ENCODE measurements at places on chromosomes 6 and 20.

DNA sequence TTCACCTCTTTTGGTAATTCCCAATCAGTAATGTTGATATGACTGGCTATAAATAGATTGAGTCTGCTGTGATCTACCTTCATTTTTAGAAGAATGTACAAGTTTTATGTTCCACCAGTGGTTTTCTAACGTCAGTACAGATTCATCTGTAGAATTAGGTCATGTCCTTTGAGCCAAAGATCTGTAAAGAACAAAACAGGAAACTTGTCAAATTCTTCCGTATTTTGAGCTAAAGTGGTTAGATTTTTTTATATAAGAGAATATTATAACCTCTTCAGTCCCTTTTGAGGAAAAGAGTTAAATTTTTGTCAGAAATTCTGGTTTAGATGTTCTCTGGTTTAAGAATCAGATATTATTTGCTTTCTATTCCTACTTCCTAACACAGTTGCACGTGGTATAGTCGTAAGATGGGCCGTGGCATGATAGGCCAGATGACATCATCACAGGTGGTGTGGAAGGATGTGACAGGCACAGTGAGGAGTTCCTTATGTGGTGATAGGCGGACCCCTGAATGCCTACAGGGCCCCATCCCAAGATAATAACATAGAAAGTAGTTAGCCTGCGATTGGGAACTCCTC lies 62.3 kb downstream of the SNX9 start:
- no peak for DNase-seq

- DNase-seq = peak; percentile 65
Measured at GRCh38 chr20:58150772-58151171, 77.7 kb downstream of the ANKRD60 start.

GRCh38 chr20:38017959-38018358 lies 15.3 kb downstream of the TTI1 start:
- no peak for DNase-seq

DNA sequence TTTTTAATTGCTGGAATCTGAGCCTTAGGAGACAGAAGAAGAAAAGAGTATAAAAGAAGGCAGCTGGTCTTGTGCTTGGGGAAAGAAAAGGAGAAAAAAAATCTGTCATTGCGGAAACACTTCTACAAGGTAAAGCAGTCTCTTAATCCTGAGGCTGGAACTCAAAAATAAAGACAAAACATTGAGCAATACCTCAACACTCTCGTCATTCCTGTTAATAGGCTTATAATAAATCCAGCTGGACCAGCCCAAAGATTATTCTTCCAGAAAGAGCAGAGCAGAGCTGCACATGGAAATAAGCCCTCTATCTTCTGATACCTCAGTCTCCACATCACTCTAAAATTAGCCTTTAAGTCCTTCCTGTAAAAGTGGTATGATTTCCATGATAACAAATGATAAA lies 62.0 kb upstream of the HIVEP1 start:
- no peak for DNase-seq

GRCh38 chr6:157456524-157456829 lies 75.5 kb downstream of the ZDHHC14 start:
- no peak for DNase-seq

GRCh38 chr20:31740208-31740607 lies 1.1 kb downstream of the TPX2 start:
- no peak for DNase-seq

GRCh38 chr6:26304797-26305640 lies 60.0 kb upstream of the BTN3A2 start:
- DNase-seq = peak; percentile 85

- DNase-seq = no peak
Measured at GRCh38 chr6:39441301-39441700, 118.8 kb upstream of the KCNK16 start.

DNA sequence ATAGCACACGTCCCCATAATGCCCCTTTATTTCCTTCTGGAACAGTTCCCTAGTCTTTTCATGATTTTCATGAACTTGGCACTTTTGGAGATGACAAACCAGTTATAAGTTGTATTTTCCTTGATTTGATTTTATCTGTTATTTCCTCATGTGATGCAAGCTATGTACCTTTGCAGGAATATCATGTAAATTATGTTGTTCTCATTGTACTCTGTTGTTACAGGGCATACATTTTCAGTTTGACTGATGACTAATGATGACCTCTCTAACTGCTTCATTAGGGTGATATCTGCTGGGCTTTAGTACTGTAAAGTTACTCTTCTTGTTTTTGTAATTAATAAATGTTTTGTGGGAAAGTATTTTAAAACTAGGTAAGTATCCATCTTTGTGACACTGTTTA lies 147.3 kb downstream of the ZFAND3 start:
- no peak for DNase-seq

- DNase-seq = no peak
Measured at GRCh38 chr6:34817446-34817845, 25.6 kb downstream of the BLTP3A start.

DNA sequence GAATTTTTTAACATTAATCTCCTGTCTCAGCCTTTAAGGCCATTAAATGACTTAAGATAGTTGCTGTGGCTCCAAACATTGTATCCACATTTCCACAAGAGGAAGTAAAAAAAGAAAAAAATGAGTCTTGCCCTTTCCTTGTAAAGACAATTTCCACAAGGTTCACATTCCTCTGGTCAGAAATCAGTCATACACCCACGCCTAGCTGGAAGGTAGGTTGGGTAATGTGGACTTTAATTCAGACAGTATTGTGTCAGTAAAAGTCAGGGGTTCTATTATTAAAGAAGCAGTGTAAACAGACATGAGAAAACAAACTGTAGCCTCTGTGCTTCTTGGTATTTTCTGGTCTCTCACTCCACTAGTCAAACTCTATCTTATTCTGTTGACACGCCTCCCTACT lies 682.0 kb downstream of the GRIK2 start:
- no peak for DNase-seq

DNA sequence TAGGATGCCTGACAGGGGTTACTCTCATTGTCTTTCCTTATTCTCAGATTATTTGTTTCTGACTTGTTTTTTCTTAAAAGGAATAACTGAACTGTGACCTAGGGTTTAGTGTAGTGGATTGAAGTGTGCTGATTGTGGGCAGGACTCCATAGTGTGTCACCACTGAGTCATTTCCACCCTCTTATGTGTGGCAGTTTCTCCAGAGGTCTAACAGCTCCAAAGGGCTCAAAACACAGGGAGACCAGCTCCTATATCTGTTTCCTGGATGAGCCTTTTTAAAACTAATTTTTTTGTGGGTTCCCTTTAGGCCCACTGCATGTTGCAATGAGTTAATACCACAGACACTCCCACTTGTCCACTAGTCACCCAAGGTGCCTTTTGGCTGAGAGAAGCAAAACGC lies 951.1 kb upstream of the ADGRB3 start:
- no peak for DNase-seq

- DNase-seq = no peak
Measured at GRCh38 chr20:24783631-24784492, 165.2 kb upstream of the CST7 start.

GRCh38 chr6:37007340-37008043 lies 2.0 kb downstream of the FGD2 start:
- DNase-seq = no peak

GRCh38 chr6:53049415-53049814 lies 15.8 kb upstream of the FBXO9 start:
- no peak for DNase-seq

GRCh38 chr6:30889496-30889885 lies 5.2 kb downstream of the DDR1 start:
- no peak for DNase-seq

DNA sequence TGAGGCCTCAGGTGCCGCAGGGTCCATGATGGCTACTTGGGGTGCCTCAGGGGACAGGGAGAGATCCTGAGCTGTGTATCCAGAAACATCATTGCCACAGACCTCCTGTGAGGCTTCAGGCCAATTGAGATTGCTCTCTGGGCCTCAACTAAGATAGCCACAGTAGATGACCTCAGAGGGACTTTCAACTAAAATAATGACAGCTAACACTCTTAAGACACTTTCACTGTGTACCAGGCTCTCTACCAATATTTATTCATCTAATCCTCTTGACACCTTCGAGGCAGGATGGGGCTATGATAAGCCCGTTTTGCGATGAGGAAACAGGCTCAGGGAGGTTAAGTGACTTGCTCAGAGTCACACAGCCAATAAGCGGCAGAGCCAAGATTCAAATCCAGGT lies 10.7 kb downstream of the RIMS4 start:
- no peak for DNase-seq

DNA sequence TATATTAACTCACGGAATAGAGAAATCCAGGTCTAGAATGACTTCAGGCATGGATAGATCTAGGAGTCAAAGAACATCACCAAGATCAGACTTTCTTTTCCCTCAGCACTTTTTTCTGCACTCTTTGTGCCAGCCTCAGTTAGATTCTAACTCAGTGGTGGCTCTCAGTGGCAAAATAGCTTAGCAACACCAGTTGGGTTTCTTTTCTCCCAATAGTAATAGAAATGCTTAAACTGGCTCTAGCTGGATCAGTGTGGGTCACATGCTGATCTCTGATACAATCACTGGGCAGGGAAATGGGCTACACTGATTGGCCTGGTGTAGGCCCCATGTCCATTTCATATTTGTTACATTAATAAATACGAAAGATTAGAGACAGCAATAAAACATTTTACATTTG lies 44.2 kb upstream of the ARFGEF2 start:
- no peak for DNase-seq

DNA sequence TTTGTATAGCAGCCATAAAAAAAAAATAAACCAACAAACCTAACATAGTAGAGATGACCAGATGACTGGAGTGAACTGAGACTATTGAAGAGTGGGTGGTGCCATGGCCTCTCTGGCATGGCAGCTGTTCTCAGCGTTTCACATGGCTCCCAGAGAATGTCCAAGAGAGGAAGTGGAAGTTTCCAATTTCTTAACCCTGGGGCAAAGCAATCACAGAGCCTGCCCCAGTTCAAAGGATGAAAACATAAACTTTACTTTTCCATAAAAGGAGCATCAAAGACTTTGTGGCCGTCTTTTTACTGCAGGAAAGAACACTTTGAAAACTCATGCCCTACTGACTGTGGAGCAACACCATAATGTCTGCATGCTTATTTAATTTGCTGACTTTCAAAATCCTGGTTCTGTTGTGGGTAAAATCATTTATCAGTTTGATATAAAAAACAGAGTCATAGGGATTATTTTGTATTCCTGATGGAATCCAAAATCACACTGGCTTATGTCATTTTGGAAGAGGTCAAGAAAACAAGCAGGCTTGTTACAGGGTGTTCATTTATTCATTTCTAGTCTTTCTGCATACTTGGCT lies 165.4 kb downstream of the SLC35B3 start:
- DNase-seq = no peak

- no peak for DNase-seq
Measured at GRCh38 chr6:75422024-75422639, 71.5 kb downstream of the FILIP1 start.

DNA sequence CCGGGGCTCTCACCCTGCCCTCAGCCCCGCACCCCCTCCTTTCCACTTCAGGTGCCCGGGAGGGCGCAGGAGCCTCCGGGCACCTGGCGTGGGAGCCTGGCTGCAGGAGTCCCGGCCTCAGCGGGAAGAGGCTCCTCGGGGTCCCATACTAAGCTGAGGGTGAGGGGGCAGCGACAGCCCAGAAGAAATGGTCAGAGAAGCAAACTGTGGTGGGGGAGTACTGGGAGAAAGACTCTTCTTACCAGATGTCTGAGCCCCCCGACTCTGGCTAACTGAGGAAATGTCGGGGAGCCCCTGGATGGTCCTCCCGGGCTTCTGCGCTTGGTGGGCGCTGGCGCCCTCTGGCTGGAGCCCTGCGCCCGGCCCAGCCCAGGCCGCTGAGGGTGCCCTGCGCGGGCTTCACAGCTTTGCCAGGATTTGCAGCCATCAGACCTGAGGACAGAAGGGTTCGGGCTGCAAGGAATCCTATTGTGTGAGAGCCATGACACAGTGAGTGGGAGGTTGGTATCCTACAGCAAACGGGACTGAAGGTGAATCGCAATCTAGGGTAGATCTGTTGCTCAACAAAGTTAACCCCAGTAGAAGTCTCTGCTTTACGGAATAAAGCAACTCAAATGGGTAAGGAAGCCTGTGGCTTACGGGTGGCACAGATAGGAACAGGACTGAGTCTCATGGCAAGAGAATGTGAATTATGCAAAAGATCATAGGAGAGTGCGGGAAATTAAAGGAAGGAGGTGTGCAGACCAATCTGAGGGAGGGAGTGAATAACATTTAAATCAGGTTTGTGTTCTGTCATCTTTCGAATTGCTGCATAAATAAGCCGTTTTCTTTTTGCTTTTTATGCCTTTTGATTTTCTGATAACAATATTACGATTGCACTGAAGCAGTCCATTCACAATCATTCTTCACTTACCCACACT lies 639 bp upstream of the RCAN2 start:
- DNase-seq = peak; percentile 46

GRCh38 chr20:25222461-25223178 lies 25.3 kb upstream of the PYGB start:
- DNase-seq = no peak

DNA sequence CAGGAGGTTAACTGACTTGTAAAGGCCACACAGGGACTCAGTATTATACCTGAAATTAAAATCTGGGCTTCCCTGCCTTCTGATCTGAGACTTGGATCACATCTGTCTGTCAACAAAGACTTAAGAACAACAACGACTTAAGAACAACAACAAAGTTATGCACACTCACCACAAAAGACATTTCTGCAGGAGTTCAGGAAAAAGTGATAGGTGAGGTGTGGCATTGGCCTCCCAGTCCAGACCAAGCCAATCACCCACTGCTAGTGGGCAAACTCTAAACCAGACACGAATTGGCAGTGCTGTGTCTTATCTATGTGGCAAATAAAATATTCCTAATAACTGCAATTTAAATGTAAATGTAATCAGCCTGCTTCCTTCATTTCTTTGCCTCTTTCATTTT lies 61.3 kb downstream of the PRDM1 start:
- DNase-seq = no peak

- peak; percentile 1 for DNase-seq
Measured at GRCh38 chr20:46324960-46325703, 16.8 kb upstream of the CDH22 start.

- no peak for DNase-seq
Measured at GRCh38 chr6:137911675-137912191, 44.7 kb downstream of the TNFAIP3 start.

- DNase-seq = no peak
Measured at GRCh38 chr20:16848061-16848460, 99.9 kb downstream of the OTOR start.

- no peak for DNase-seq
Measured at GRCh38 chr6:143264379-143264778, 186.1 kb downstream of the ADAT2 start.

- DNase-seq = no peak
Measured at GRCh38 chr20:35771367-35771688, 487 bp upstream of the PHF20 start.
